ENCODE measurements at places on chromosomes 16 and 17.

DNA sequence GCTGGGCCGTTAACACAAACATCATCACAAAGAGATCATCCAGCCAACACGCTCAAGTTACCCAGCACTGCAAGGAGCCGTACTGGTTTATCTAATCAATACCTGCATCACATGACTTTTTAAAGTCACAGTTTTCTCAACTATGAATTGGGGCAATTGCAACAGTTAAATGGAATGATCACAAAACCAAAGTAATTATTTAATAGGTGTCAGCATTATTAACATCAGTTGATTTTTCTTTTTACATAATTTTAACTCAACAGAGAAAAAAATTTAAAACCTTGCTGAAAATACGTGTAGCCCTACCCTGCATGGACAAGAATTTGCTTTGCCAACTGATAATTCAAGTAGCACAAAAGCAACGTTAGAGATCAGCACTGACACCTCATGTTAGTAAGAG lies 95.7 kb upstream of the SOX9 start:
- DNase-seq = no peak

DNA sequence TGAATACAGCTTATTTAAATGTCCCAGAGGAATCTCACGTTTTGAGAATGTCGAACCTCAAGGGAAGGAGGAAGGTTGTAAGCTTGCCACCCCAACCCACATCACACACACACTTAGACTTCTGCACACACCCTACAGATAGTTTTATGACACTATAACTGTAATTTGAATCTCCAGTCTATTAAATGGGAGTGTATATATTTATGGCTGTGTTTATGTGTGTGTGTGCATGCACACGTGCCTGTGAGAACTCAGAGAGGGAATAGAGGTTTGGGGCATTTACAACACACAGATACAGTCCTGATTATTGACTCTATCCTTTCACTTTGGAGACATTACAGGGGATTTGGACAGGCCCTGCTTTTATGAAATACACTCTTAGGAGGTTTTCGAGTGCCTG lies 171.5 kb upstream of the MAF start:
- no peak for DNase-seq

DNA sequence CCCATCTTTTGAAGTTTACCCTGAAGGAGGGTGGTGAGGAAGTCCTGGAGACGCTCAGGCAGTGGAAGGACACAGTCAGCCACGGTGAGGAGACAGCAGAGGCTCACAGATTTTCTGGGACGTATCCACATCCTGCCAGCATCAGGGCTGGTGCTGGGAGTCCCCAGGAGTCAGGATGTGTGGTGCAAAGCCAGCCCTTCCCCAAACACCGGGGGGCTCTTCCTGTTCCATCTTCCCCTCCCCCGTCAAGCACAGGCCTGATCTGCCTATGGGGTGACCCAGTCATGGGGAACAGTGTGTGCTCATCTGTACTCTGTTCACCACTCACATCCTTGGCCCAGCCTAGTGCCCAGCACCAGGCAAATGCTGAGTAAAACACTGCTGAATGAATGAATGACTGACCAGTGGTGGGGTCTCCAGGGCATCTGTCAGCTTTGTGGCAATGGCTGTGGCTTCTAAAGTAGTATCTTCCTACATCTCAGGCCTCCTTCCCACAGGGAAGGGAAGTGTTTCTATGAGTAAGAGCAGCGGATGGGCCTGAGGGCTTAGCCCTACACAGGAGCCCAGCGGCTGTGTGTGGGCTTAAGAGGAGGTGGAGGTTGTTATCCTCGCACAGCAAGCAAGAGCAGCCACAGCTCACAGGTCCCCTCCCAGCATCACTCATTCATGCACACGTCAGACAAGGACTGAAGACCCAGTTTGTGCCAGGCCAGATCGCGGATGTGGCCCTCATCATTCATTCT lies 23.3 kb downstream of the NOS2 start:
- no peak for DNase-seq

- DNase-seq = no peak
These were observed 11.9 kb downstream of the PIPOX start for GRCh38 chr17:29054835-29055234.

DNA sequence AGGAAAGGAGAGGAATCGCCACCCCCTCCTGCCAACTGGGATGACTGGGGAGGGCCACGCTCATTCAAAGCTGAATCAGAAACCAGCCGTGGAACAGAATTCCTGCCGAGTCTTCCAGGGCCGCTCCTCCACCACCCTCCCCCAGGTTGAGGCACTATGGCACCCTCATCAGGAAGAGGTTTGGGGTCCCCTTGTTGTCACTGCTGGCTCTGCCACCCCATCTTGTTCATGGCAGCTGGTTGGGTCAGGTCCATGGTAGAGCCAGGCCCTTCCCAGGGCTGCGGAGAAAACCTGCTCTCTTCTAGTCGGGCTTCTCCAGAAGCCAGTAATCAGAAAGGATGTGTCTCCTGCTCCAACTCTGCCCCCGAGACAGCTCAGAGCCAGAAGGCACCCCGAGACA lies 41.8 kb downstream of the KCNJ12 start:
- DNase-seq = no peak

Data from activated T-cell treated with anti-CD3 and anti-CD28 coated beads for 1 hour (primary cell).